ENCODE measurements at places on chromosomes 12 and 14.

DNA sequence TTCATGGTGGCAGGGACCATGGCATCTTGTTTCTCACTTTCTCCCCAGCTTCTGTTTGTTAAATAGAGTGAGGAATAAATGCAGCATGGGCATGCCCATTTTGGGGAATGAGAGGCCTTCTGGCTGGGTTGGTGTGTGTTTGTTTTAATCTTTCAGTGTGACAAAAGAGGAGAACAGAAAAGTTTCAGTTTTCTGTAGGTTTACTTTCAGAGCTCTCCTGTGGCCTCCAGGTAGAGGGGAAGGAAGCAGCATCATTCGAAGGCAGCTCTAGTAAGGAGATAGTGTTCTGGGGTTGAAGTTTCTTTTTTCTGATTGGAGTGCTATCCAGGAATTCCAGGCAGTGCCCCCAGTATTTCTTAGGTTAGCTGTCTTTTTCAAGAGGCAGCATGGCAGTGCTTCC, 15.3 kb downstream of the MSRB3 start:
- no peak for DNase-seq

DNA sequence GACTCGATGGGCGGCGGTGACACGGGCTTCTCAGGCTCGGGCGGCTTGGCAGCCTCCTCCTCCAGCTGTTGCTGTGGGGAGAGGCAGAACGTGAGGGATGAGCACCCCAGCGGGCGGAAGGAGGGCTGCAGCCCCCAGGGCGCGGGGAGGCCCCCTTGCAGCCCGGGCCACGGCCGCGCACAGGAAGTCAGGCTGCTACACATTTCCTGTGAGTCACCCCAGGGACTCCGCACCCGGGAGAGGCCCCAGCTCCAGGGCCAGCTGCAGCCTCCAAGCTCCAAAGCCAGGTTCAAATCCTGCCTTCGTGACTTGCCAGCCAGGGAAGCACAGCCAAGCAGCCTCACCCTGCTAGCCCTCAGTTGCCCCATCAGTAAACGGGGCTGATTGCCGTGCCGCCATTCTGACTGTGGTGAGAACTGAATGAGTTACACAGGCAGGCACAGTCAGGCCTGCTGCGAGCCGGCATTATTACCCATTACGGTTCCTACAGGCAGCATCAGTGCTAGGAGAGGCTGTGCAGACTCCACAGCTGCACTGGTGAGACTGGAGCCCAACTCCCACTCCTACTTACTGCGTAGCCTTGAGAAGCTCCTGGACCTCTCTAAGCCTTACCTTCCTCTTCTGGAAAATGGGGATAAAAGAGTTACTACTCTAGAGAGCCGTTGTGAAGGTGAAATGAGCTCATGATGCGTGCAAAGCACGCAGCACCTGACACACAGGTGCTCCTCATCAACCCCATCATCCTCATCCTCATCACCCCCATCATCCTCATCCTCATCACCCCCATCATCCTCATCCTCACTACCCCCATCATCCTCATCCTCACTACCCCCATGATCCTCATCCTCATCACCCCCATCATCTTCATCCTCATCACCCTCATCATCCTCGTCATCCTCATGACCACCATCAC, 100.9 kb downstream of the NCOR2 start:
- DNase-seq: peak; percentile 48

DNA sequence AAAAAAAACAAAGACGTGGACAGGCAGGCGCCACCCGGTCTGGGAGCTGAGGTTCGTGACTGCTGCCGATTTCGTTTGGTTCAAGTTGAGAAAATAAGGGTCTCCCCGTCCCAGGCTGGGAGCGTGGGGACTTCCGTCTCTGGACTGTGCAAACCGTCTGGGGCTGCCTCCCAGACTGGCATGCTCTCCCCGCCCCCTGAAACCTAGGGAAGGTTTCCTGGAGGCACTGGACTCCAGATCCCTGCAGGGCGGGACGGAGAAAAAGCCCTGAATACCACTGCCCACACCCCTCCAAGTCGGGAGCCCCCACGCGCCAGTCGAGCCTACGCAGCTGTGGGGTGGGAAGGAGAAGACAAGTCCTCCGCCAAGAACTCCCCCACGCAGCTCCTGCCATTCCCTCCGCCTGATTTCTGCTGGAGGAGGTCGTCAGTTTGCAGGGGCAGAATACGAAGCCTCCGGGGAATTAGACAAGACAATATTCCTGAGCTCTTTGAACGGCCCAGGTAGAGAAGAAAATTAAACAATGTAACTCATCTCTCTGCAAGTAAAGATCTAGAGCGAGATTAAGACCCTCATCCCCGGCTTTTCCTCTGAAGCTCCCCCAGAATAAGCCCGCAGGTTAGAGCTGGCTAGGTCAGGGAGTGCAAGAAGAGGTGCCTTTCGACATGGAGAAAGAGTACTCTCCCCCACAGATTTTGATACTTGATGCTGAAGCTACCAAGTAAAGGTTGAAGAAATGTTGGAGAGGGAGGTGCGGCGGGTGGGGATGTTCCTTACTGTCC, 10.4 kb upstream of the HOXC13 start:
- DNase-seq: no peak

- no peak for DNase-seq
Measured at GRCh38 chr14:31957565-31957964, 119.5 kb upstream of the ARHGAP5 start.

GRCh38 chr12:19025582-19025981, 104.0 kb upstream of the PLEKHA5 start:
- no peak for DNase-seq

DNA sequence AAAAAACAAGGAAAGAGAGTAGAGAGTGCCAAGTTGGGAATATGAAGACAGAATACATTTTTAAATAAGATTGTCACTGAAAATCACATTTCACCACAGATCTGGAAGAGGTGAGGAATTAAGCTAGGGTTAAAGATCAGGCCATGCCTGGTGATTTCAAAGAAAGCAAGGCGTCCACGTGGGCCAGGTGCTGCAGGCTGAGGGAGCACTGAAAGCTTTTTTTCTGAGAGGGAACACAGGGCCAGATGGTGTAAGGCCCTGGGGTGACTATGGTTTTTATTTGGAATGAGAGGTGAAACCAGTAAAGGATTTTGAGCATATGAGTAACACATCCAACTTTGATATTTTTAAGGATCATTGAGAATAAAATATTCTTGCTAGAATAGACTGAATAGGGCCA, 20.9 kb downstream of the SYT1 start:
- no peak for DNase-seq

DNA sequence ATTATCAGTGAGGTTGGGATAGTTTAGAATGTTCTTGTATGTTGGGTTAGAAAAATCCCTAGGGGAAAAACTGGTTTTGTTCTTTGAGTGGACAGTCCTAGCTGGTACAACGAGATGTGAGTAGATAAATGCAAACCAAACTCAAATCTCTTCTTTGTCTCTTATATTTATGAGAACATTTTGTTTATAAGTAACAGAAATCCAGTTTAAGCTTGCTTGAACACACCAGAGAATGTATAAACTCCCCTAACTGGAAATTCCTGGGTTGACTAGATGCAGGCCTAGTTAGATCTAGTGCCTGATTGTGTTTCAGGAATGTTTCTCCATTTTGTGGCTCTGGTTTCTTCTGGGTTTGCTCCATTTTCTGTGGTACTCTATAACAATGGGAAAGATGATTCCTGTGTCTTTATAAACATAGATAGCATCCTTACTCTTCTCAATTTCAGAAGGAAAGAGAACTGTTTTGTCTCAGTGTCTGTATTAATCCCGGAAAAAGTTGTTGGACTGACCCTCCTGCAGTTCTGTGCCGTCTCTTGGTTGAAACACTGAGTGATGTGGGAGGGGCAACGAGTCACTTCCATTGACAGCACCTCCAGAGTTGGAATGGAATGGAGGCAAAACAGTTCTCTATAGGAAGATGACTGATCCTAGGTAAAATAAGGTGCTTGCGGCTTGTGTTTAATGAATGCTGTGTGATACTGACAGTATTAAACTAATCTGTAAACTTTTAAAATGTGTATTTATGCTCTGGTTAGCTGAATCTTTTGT, 244.8 kb downstream of the TMTC2 start:
- no peak for DNase-seq

DNA sequence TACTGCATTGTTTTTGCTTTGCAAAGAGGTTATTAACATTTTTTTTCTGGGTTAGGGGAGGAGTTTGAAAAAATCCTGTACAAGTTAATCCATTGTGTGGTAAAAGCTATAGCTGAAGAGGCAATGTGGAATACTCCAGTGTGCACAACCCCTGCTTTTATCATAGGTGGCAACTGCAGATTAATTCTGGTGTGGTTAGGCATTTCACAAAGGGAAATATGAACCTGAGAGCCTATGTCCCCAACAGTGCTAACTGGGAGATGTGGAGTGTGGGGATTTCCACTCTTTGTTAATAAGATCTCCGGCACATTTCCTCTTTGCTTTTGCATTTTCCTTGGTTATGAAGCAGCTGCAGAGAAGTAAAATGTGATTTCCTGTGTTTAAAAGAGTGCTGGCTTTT, 33.6 kb downstream of the PRORP start:
- no peak for DNase-seq

GRCh38 chr12:67764946-67765619, 116.5 kb downstream of the DYRK2 start:
- DNase-seq: no peak

DNA sequence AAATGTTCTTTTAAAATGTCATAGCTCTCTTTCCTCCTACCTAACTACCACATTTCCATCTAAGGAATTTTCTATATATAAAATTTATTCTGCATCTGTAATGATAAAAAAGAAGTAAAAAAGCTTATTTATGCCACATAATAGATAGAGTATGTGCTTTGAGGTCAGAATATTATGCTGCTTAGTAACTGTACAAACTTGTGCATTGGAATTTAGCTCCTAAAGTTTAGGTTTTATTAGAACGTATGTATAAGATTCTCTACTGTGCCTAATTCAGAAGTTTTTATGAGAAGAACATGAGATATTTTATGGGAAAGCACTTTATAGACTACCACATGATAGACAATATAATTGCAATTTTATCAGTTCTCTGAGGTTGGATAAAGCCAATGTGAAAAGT, 384.6 kb downstream of the SLC16A7 start:
- no peak for DNase-seq

DNA sequence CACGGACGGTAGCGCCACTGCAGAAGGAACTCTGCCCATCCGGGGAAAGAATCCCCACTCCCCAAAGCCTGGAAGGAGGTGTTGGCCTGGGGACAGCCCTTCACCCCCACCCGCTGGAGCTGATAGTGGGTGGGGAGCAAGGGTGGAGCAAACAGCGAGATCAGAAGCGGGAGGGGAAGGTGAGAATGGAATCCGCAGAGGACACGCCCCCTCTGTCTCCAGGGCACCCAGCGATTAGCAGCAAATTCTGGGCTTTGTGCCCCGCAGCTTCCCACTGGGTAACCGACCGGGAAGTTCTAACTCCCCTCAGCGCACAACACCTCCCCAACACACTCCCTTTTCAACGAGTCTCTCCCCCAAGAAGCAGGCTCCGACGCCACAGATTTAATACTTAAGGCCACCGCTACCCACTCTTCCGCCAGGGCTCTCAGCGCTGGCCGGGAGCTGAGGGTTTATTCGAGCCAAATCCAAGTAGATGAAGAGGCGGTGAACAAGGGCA, 1.4 kb downstream of the SLC25A29 start:
- no peak for DNase-seq

- no peak for DNase-seq
Measured at GRCh38 chr12:78156751-78157150, 326.1 kb downstream of the NAV3 start.

Data from muscle of arm (tissue), 14 donors.